Naive thymus-derived CD8-positive, alpha-beta T cell (primary cell): ENCODE measurements at places on chromosomes 13 and 19. TPM values are rescaled to one million over a fixed set of nuclear protein-coding genes. Genes with fewer than 3 reads are reported as not detected.

The RASIP1 gene
- total RNA-seq: not detected

The WDR88 gene
- total RNA-seq: not detected

GRCh38 chr13:30158774-30159445 is 148.4 kb downstream of the KATNAL1 start:
- no peak for DNase-seq

The GGACT gene
- 4.0 TPM for total RNA-seq

The LPAR6 gene
- total RNA-seq: 14.7 TPM

GRCh38 chr13:33863188-33863789 is 45.3 kb downstream of the RFC3 start:
- DNase-seq: no peak

The ACP5 gene
- total RNA-seq: 13.8 TPM

- no peak for DNase-seq
Observed at GRCh38 chr13:22801402-22802003, 379.3 kb upstream of the SGCG start.

The SMIM7 gene
- 104 TPM for total RNA-seq

DNA sequence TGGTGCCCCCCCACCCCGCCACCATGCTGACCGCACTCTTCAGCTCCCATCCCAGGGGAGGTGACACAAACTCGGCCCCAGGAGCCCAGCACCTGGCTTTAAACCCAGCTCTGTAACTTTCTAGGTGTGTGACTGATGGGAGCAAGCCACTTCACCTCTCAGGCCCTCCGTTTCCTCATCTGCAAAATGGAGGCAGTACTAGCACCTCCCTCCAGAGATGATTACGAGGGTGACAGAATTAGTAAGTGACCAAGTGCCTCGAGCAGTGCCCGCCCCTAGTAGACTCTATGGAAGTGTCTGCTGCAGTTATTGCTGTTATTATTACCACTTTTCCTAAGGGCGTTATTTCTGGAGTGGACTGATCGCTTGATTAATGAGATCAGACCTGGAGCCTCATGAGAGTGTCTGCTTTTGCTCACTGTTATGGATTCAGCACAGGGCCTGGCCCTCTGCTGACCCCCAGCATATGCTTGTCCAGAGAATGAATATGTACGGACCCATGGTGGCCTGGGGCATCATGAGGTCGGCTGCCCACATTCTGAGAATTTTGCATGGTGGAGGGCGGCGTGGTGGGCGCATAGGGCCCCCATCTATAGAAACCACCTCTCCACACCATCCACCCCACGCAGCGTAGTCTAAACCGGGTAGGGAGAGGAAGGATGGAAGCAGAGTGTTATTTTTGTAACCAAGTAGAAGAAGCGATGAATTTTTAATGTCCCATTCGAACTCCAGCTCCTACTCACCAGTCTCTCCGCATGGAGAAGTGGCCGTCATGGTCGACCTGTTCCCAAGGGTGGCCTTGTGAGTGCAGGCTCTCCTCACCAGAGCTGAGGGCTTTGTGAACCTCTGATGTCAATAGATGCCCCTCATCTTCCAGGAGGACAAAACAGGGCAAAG is 48.2 kb downstream of the CAPN12 start:
- DNase-seq: no peak

DNA sequence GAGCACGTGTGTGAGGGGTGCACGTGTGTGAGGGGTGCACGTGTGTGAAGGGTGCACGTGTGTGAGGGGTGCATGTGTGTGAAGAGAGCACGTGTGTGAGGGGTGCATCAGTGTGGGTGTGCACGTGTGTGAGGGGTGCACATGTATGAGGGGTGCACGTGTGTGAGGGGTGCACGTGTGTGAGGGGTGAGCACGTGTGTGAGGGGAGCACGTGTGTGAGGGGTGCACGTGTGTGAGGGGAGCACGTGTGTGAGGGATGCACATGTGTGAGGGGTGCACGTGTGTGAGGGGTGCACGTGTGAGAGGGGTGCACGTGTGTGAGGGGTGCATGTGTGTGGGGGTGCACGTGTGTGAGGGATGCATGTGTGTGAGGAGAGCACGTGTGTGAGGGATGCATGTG is 15.7 kb downstream of the RASA3 start:
- DNase-seq: no peak

The ZNF548 gene
- 96.6 TPM for total RNA-seq

GRCh38 chr13:79549355-79550106 is 68.6 kb downstream of the NDFIP2 start:
- DNase-seq: no peak

The CCDC169 gene
- not detected for total RNA-seq

- DNase-seq: no peak
Observed at GRCh38 chr19:30149300-30149699, 207.3 kb downstream of the URI1 start.

DNA sequence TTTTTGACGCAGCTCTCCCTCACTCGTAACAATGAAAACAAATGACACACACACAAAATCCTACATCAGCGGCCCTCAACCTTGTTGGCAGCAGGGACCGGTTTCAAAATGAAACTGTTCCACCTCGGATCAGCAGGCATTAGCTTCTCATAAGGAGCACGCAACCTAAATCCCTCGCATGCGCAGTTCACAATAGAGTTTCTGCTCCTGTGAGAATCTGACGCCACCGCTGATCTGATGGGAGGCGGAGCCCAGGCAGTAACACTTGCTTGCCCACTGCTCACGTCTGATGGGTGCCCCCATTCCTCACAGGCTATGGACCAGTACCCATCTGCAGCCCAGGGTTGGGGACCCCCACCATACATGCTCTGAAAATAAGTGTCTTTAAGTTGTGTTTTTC is 43.4 kb downstream of the DHRS12 start:
- no peak for DNase-seq

- DNase-seq: no peak
Observed at GRCh38 chr13:52345048-52345447, 60.9 kb downstream of the THSD1 start.

- no peak for DNase-seq
Observed at GRCh38 chr19:9735986-9736385, 32.6 kb downstream of the ZNF846 start.

The TRIM13 gene
- 17.9 TPM for total RNA-seq

DNA sequence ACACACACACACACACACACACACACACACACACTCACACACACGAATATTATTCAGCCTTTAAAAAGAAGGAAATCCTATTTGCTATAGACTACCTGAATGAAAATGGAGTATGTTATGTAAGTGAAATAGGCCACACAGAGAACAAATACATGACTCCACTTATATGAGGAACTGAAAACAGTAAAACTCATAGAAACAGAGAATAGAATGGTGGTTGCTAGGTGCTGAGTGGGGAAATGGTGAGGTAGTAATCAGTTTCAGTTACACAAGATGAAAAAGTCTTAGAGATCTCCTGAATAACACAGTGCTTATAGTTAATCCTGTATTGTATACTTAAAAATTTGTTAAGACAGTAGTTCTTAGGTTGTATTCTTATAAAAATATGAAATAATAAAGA is 8.2 kb downstream of the ZNF677 start:
- DNase-seq: no peak
